Fibroblast of upper back skin (primary cell): ENCODE measurements at places on chromosomes 5 and 9.

GRCh38 chr5:8749556-8749955 is 796.3 kb downstream of the SEMA5A start:
- DNase-seq: no peak

- no peak for DNase-seq
Observed at GRCh38 chr5:6397536-6398269, 19.4 kb upstream of the MED10 start.

DNA sequence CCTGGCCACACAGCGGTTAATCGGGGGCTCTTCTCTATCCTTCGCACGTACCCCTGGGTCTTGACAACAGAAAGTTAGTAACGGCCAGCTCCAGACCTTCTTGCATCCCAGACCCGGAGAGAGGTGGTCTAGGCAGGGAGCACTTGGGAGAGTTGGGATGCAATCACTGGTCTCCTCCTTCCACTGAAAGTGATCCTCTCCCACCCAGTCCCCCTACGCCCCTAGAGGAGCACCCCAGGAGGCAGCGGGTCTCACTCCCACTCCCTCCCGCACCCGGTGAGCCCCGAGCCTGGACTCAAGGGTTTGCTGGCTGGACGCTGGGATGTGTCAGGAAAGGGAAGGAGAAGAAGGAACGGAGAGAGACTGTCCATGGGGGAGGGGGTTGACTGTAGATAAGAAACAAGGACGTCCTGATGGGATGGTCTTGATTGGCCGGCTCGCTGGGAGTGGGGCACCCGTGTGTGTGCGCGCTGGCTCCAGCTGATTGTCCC is 2.0 kb downstream of the RORB start:
- no peak for DNase-seq

GRCh38 chr5:138850865-138851435 is 24.2 kb downstream of the LRRTM2 start:
- no peak for DNase-seq

DNA sequence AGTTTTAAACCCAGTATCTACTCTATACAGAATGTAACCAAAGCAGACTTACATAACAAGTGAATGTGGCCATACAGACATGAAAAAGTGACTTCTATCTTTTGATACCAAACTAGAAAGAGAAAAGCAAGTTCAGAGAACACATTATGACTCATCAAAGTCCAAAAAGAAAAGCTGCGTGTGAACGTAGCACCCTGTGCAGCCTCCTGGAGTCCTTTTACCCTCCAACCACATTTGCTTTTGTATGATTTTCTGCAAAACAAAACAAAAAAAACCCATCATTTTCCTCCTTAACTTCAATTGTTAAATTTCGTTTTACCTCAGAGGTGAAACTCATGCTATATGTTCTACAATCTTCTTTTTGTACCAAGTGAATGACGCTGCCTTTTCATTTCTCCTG is 2.8 kb upstream of the SMARCA2 start:
- no peak for DNase-seq

GRCh38 chr5:5235685-5236084 is 95.6 kb downstream of the ADAMTS16 start:
- no peak for DNase-seq
